Stimulated activated CD8-positive, alpha-beta memory T cell treated with anti-CD3 and anti-CD28 coated beads, Interleukin-15, amount 100 ng/mL, for 4 hours (primary cell): ENCODE measurements at places on chromosomes 3 and 15.

DNA sequence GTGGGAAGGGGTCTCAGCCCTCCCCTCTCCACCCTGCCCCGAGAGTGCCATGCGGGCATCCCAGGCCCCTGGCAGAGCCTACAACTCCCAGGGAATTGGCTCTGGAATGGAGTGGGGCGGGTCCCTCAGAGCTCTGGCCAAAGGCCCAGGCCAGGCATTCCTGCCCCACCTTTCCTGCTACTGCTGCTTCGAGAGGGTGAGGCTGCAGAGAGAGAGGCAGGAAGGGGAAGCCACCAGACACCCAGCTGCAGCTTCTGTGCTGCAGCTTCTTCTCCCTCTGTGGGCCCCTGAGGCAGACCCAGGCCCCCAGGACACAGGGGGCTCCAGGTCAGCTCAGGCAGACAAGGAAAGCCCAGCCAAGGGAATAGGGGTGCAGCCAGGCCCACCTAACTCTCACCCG is 2.7 kb downstream of the ALS2CL start:
- no peak for DNase-seq

DNA sequence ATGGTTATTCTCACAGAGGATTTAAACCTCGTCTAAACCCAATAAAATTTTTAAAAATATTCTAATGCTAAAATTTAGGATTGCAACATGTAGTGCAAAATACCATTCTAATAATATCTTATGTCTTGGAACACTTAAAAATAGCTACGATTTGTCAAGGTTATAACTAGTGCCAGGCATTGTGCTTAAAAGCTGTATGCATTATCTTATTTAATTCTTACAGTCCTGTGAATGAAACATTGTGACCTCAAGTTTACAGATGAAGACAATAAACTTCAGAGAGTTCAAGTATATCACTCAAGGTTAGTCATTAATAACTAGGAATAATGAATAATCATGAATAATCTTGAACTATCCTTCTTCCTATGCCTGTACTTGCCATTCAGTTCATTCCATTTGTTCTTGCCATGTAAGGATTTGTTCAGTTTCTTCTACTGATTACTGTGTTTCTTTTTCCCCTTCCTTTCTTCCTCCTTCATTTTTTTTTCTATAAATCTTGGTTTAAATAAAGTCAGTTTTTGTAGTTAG is 897.6 kb upstream of the NR2F2 start:
- no peak for DNase-seq

- no peak for DNase-seq
These were observed 29.2 kb downstream of the BMF start for GRCh38 chr15:40079456-40079855.

- no peak for DNase-seq
These were observed 421.5 kb downstream of the MAGI1 start for GRCh38 chr3:65617209-65617608.

DNA sequence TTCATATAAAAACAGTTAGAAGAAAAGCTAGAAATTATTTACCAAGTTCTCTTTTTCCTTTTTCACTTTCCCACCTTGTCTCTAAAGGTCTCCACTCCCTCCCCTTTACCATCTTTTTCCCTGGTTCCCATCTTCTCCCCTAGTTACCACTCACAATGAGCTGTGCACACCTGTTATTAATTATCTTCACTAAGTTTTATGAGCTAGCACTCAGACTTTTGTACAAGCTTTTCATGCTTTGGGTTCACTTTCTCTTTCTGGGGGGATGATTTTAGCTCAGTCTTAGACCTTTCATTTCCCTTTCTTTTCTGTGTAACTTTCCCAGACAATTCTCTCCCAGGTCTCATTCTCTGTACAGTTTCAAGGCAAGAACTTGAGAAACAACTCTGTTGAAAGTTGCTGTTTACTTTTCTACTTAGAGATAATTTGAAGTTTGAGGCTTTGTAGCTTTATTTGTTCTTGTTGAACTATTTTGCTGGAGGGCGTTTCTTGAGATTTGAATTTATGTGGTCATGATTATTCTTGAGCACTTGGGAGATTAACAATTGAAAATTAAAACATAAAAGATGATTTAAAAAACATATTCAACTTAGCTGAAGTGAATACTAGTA is 24.0 kb upstream of the AADAC start:
- DNase-seq = no peak

- no peak for DNase-seq
These were observed 458 bp downstream of the MCF2L2 start for GRCh38 chr3:183427876-183428446.

- no peak for DNase-seq
These were observed 166.4 kb upstream of the PROK2 start for GRCh38 chr3:71951361-71951760.

DNA sequence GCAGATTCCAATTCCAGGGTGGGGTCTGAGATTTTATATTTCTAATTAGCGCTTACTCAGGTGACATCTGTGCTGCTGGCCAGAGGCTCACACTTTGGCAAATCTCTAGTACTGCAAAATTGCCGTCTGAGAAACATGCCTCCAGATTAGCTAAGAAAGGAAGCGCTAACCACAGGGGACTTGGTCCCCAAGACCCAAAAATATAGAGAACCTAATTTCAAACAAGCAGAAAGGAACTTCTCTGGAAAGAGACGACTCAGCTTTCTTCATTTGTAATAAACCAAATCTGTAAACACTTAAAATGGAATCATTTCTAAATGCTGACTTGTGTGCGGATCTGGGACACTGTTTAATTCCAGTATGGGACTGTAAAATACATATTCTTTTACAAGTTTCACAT is 55.7 kb downstream of the B3GNT5 start:
- DNase-seq = no peak

GRCh38 chr3:196348698-196349097 is 10.5 kb upstream of the TM4SF19 start:
- no peak for DNase-seq

DNA sequence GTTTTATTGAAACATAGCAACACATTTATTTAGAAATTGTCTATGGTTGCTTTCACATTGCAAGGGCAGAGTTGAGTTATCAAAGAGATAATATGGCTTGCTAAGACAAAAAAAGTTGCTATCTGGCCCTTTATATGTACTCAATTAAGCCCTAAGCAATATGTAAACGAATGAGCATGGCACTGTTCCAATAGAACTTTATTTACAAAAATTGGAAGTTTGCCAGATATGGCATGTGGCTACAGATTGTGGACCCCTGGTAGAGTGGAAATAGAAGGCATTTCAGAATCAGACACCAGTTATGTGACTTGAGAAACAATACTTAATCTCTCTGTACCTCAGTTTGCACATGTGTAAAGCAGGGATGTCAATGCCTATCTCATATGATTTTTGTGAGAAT is 515.6 kb upstream of the SGO1 start:
- no peak for DNase-seq

GRCh38 chr15:69424748-69425413 is 10.7 kb downstream of the KIF23 start:
- DNase-seq = no peak

DNA sequence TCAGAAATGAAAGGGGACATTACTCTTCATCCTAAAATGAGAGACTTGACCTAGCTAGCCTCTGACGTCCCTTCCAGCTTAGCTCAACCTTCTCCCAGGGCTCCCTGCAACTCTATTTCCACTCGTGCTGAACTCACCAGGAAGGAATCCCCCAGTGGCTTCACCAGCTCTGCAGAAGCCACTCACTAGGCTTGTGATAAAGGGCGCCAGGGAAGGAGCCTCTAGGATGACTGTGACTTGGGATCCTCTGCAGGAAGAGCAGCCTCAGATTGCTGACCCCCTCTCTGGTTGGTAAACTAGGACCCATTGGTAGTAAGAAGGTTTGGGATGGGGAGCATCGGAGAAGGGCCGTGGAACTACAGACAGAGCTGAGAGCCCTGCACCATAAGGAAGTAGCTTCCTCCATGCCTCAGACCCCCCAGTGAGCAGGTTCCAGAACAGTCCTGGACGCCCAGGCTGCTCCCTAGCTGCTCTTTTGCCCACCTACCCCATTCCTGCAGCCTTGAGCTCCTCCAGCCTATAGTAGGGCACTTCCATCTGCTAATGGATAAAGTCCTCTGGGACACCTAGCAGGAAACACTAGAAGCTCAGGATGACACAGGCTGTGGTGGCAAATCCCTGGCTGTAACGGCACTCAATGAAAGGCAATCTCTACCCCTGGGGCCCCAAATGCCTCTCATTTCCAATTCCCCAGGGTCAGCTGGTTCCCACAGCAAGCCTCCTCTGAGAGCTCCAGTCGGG is 26.0 kb downstream of the PLA2G4F start:
- DNase-seq = no peak

DNA sequence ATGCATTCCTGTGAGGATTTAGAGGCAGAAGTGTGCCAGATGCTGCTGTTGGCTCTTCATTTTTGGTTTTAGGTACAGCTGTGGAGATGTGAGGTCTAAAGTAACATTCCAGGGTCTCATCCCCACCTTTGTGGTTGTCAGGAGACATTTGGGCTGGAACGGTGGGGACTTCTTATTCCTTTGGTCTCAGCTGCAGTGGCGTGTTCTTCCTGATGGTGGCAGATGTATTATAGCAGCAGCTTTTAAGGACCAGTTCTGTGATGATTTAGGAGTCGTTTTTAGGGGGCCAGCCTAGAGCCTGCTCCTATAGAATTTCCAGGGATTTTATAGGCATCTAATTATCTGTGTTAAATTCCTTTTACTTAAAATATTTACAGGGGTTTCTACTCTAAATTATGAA is 221.0 kb upstream of the EOMES start:
- no peak for DNase-seq

GRCh38 chr3:126671521-126671920 is 16.6 kb upstream of the TXNRD3 start:
- DNase-seq = no peak

DNA sequence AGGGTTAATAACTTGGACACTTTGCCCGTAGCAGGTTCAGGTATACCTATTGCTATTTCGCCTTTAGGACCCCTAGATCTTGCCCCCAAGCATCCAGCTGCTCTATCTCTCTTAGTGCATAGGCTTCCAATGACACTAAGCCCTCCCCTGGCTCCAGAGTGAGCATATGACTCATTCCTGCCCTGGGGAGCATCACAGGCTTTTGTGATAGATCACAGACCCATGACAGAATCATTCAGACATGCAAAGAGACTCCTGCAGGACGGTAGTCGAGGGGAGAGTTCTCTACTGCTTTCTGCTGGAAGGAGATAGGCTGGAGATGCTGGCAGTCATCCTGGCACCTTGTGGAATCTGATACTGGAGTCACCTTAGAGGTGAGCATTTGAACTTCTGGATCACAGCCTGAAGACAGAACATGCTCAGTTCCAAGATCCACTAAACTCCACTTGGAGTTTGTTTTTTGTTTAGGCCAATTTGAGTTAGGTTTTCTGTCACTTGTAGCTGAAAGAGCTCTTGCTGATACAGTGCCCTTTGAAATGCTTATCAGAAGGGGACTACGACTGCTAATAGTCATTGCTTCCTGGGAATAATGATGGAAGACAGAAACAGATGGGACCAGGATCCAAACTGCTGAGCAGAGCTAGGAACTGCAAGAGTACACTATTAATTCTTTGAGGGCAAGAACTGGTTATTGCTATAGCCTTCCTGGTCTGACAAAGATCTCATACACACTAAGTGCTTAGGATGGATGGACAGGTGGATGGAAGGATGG is 11.0 kb downstream of the LYSMD2 start:
- DNase-seq = no peak

DNA sequence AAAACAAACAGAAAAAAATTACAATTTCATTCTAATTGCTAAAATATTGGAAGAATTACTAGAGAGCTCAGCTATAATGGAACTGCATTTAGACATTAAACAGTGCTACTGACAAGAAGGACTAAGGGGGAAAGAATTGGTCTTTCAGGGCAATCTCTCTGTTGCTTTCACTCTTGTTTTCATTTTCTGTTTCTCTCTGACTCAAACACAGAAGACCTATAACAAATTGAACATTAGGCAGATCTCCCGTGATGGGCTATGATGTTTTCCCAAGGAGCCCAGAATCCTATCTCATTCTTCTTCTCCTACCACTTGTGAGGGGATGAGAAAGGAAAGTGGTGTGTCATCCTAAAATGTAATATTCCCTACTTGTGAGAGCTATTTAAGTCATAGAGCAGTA is 358.0 kb upstream of the TGFBR2 start:
- DNase-seq = no peak

DNA sequence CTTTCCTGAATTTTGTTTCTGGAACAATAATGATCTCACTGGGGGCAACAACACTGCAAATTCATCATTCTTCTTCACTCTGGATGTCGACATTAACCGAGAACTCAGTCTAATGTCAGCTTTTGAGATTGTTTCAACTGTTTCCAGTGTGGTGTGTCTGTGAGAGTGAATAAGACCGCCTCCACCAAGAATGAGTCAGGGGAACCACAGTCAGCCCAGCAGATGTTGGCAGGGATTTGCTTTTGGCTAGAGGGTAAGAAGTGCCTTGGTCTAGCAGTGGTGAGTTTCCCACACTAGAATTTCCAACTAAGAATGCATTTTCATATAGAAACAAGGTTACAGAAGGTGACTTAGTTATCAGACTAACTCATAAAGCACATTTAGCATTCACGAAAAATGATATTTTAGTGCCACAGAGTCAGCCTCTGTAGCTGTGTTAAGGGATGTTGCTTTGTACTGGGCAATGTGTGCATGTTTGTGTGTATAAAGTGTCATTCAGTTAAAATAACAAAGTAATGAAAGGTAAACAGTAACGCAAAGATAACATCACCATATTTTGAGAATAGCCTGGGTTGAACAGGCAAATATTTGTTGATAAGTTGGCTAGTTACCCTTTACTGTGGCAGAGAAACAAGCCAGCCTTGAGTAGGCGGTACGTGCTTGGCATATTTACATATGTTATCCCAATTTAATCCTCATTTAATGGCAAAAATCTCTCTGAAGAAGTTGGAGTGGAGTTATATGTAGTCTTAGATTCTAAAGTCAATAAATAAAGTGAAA is 33.8 kb downstream of the DRD3 start:
- DNase-seq = no peak

GRCh38 chr3:133937756-133938601 is 42.3 kb upstream of the RAB6B start:
- DNase-seq = no peak

DNA sequence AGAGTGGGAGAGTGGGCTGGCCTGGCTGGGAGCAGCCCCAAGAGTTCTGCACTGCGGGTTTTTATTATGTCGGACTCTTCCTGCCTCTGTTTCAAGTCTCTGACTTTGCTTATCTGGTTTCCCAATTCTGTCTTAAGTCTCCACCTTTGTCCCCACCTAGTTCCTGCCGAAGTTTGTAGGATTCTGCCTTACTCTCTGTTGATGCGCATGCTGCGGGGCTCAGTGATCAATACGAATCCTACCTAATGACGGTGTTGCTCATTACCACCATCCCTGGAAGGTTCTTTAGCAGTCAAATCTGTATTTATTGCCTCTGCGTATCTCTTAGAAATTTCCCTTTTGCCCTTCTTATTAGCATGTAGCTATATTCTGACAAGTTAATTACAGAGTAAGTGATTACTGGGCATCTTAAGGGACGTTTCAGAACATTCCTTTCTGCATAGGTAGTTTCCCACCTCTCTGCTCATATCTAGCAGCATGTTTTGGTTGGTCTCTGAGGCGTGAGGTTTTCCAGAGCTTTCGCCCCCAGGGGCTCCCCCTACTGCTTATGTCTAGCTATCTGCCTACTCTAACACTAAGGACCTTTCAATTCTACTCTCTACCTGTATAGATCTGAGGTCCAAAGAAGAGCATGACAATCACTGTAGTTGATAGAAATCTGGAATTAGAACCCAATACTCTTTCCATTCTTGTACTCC is 236.0 kb upstream of the EIF1B start:
- no peak for DNase-seq

GRCh38 chr3:41888368-41889076 is 73.4 kb downstream of the ULK4 start:
- DNase-seq = no peak
